Stromal cell of bone marrow (primary cell): ENCODE measurements at places on chromosomes 11 and 22.

DNA sequence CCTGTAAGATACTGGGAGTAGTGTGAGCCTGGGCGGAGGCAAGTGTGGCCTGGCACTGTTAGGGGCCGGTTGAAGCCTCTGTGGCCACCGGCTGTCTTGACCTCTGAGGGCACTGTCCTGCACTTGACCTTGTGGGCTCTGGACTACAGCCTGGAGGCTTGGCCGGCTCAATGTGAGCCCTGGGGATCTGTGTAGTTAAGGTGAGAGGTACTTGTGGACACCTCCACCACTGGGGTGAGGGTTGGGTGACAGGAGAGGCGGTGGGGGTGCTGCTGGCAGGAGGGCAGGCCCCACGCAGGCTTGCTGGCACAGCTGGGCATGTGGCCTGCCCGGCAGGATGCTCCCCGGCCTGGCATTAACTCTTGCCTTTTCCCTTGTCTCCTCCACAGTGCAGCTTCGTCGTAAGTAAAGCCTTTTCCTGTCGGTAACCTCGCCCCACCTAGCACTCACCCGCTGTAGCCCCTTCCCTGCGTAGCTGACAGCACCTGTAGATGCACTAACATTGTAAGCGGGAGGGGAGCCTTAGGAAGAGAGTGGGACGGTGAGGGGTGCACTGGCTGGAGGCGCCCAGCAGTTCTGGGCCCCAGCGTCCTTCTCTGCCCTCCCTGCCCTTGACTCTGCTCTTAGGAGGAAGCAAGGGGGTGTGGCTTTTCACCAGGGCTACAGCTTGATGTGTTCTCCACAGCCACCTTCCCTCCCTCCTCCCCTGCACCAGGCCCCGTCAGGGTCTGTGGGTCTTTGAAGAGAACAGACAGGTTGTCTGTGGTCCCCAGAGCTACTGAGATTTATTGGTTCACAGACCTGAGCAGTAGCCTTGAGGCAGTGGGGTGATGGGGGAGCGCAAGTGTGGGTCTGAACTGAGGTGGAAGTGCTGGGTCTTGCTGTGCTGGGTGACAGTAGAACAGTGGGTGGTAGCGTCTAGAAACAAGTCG lies 17.6 kb downstream of the INCENP start:
- DNase-seq: no peak

DNA sequence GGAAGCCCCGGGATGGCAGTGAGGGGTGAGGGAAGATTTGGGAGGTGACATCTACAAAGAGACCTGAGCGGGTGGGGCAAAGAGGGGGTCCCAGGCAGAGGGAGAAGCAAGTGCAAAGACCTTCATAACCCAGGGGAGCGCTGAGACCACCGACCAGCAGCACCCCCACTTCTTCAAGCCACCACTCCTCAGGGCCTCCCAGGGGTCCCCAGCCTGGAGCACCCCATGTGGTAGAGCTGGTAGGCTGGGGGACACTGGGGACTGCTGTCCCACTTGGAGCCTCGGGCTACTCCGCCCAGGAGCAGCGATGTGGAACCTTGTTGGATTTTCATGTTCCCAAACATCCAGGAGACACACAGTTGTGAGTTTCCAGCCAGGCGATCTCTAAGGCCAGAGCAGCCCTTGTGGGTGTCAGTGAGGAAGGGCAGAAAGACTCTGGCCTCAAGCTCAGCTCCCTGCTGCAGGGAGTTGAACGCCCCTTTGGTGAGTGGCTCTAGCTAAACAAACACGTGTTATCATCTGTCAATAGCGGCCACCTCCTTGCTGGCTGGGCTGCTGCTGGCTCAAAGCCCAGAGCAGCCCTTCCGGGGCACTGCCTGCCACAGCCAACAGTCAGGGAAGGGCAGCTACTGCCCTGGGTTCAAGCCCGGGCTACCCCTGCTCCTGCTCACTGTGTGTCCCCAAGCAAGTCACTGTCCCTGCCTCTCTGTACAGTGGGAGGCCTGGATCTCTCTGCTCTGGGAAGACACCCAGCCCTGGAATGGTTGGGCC lies 25.7 kb upstream of the CHKA start:
- DNase-seq: no peak

GRCh38 chr11:2673871-2674471 lies 25.8 kb downstream of the KCNQ1OT1 start:
- no peak for DNase-seq

DNA sequence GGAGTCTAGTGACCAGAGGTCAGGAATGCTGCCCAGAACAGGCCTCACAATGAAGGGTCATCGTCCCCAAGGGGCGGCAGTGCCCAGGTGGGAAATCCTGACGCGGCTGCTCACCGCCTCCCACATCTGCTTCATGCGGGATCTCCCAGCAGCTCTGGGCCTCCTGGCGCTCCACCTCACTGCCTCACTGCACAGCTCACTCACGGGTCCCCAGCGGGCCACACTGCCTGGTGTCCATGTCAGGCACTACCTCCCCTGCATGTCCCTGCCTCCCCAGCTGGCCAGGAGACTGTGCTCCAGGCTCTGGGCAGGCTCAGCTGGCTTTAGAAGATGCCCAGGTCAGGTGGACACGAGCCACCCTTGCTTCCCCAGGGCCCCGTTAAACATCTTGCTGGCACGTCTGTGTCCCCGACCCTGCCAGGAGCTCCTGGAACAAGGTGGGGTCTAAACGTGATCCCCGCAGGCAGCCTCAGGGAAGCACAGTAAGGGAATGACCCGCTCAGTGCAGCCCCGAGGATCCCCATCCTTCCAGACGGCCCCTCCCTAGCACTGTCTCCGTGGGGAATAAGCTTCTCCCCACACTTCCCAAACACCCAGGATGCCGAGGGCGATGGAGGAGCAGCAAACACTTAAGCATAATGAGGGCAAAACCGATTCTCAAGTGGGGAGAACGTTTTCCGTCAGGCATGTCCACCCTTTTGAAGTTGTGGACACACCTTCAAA lies 93.2 kb downstream of the TRMU start:
- DNase-seq: no peak

GRCh38 chr11:60098508-60098907 lies 10.0 kb downstream of the MS4A2 start:
- DNase-seq: no peak

DNA sequence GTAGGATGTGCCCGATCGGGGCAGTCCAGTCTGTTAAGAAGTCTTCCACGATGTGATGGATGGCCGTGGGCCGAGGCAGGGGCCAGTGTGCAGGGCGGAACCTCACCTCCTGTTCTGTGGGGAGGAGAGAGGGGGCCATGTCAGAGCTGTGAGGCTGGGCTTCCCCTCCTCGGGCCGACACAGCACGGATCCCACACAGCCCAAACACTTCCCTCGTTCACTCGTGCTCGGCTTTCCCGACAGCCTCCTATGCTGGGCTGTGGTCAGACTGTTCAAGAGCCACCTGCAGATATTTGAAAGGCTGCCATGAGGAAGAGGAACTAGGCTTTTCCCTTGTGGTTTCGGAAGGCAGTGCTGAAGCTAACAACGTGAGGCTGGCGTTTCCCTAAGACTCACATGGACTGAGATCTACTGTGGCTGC lies 12.3 kb upstream of the TXN2 start:
- DNase-seq: no peak

- DNase-seq: no peak
Observed at GRCh38 chr11:45929486-45930030, 7.1 kb downstream of the LARGE2 start.

- DNase-seq: no peak
Observed at GRCh38 chr22:24578355-24579257, 14.3 kb downstream of the LRRC75B start.

GRCh38 chr22:43743131-43743530 lies 69.0 kb downstream of the EFCAB6 start:
- DNase-seq: no peak

- DNase-seq: no peak
Observed at GRCh38 chr11:86383041-86383955, 8.6 kb downstream of the CCDC81 start.

- DNase-seq: no peak
Observed at GRCh38 chr22:49642331-49642730, 185.3 kb downstream of the BRD1 start.

GRCh38 chr11:33652431-33652830 lies 48.2 kb downstream of the C11orf91 start:
- no peak for DNase-seq

- DNase-seq: no peak
Observed at GRCh38 chr11:134474942-134475341, 62.9 kb upstream of the B3GAT1 start.

- no peak for DNase-seq
Observed at GRCh38 chr11:111521135-111521534, 6.6 kb downstream of the HOATZ start.

DNA sequence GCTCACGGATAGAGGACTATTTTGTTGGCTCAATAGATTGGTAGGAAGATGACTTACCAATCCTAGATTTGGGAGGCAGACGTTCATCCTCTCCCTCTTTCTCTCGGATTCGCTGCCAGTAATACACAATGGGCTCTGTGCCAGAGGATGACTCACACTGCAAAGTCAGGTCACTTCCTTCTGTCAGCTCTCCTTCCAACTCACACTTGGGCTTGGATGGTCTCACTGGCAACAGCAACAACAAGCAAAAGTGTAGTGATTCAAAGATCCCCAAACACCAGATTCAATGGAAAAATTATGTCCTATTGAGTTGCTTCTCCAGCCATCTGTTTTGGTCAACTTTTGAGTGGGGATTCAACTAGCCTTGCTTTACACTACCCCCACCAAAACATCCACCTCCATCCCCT lies 21.7 kb upstream of the HSPA8 start:
- peak; percentile 99 for DNase-seq

- no peak for DNase-seq
Observed at GRCh38 chr22:38724926-38725571, 19.3 kb downstream of the GTPBP1 start.

GRCh38 chr11:84685149-84685548 lies 942.0 kb downstream of the DLG2 start:
- no peak for DNase-seq

GRCh38 chr11:11207428-11207827 lies 145.6 kb downstream of the CSNK2A3 start:
- no peak for DNase-seq

DNA sequence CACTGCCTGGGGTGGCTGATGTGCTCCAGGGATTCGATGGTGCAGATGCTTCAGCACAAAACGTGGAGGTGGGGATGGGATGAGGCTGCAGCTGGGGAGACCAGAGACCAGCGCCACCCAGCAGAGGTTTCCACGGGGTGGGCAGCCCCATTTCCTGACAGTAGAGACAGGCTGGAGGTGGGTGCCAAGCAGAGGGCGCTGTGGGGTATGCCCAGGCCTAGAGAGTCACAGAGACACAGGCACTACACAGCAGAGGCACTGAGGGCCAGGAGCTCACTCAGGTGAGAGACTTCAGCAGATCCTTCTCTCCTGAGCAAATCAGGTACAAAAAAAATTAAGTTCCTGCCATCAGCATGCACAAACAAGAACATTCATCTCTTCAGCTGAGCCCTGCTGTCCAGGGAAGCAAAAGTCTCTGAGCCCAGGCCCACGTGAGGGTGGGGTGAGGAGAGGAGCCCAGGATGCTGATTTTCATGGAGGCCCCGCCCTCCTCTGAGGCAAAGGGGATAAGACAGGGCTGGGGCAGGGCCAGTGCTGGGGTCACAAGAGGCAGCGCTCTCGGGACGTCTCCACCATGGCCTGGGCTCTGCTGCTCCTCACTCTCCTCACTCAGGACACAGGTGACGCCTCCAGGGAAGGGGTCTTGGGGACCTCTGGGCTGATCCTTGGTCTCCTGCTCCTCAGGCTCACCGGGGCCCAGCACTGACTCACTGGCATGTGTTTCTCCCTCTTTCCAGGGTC lies 53.1 kb downstream of the GGTLC2 start:
- DNase-seq: no peak

GRCh38 chr11:88359541-88359940 lies 22.0 kb upstream of the CTSC start:
- no peak for DNase-seq

DNA sequence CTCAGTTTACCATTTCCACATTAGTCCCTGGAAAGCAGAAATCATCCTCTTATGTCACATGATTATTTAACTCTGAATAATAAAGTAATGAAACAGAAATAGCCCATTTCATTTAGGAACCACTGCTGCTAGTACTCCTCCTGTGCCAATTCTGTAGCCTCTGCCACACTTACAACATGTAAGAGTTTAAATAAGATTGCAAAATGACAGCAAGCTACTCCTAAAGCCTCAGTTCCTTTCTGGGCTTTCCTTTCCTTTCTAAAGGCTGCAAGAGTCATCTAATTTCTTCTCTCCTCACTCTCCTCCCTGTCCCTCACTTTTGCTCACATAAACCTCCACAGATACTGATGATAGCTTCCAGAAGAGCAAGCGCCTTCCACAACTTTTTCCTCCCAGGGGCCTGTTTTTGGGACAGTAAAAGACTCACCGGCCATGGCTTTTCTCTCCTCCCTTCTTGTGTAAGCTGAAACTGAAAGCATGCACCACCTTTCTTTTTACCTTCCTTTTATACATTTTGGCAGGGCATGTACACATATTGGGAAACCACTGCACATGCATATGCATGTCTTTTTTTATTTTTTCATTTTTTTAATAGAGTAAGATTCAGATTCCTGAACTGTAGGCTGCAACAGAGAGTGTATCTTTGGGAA lies 38.5 kb downstream of the CARD18 start:
- DNase-seq: no peak

DNA sequence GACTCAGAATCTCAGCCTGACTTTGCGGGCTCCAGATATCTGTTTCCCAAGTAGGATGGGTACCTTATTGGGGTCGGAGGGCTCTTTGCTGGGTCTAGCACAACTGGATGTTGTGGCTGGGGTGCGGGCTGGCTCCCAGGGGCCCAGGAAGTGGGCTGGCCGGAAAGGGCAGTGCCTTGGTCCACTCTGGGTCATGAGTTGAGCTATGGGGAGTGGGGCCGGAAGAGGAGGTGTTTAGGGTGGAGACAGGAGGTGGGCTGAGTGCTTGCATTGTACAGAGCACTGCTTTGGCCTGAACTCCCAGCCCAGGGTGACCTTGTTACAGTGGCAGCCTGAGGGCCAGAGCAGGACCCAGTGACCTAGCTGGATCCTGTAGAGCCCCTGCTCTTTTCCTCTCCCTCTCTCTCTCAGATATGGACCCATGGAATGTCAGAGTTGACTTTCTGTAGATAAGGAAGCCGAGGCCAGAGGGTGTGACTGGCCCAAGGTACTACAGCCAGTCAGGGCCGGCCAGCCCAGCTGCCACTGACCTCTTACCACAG lies 13.2 kb downstream of the PHLDB1 start:
- DNase-seq: no peak

GRCh38 chr22:39003165-39003638 lies 10.9 kb upstream of the APOBEC3C start:
- DNase-seq: peak; percentile 83

GRCh38 chr11:11149671-11150459 lies 203.2 kb downstream of the CSNK2A3 start:
- no peak for DNase-seq

GRCh38 chr11:113724778-113725177 lies 18.7 kb upstream of the TMPRSS5 start:
- DNase-seq: no peak

GRCh38 chr11:130431331-130431773 lies 2.9 kb upstream of the ADAMTS8 start:
- DNase-seq: no peak
